ENCODE measurements at places on chromosomes 1 and 21. TPM values are rescaled to one million over a fixed set of nuclear protein-coding genes. Genes with fewer than 3 reads are reported as not detected.

DNA sequence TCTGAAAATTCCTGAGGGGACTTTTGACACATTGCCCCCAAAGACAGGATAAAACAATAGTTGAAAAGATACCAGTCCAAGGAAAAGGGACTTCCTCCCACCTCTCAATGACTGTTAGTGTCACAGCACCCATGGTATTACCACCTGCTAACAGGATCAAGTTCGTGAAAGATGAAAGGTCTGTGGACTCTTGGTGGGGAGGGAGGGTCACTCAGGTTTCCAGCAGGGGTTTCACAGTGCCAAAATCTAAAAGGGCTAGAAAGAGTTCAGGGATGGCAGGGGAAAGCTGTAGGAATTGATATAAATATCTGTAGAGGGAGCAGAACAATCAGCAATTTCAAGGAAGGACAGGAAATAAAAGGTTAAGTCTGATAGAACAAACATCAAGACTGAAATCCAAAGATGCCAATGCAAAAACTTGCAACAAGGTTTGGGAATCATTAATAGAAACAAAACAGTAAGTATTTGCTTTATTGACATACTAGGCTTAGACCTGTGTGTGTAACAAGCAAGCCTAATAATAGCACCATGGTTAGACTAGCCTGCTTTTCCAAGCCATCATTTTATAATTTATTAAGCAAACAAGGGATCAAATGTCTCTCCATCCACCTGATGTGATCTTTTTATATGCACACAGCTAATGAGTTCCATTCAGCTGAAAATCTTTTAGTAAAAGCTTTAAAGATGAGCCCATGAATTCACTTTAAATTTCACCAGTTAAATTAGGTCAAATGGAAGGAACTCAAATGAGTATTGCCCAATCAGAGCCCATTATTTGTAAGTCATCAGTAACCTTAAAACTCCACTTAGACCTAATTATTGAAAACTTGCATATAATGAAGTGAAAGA lies 3.7 kb downstream of the MCL1 start:
- no peak for DNase-seq
- peaks cover 59% of the 10 kb centered on the region for H3K4me1 ChIP-seq
- H3K4me3 ChIP-seq, result peak overlapping the region; percentile 91
- H3K36me3 ChIP-seq, result peaks cover 70% of the 10 kb centered on the region
- H3K27me3 ChIP-seq, result no peaks in the 10 kb centered on the region

GRCh38 chr1:48876330-48876785 lies 99.7 kb upstream of the BEND5 start:
- H3K27me3 ChIP-seq, result no peaks in the 10 kb centered on the region
- no peak for DNase-seq
- H3K36me3 ChIP-seq, result no peaks in the 10 kb centered on the region
- H3K4me1 ChIP-seq, result no peaks in the 10 kb centered on the region

The NUP210L gene
- total RNA-seq, result not detected

DNA sequence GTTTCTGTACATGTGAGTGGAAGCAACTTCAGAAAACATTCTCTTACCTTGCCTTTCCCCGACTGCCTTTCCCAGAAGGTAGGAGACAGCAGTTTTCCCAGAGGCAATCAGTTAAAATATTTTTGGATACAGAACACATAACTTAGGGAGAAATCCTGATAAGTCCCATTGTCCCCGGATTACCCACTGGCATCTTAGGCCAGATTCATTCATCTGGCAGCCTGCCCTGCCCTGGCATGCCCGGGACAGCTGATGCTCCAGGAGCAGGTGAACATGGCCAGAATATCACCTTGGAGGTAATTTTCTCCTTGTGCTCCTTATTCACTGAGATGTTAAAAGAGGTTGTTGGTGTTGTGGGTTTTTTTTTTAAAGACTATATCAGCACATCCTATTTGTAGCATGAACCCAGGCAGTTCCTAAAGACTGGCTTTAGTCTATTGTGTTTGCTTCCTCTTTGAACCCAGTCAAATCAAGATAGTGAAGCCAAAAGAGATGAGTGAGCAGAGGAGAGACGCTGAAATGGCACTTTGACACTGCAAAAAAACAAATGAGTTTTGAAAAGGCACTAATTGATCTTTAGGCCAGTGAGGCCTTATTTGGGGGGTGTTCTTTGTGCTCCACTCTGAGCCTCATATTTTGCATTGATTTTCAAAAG lies 139.6 kb downstream of the PLPP3 start:
- H3K36me3 ChIP-seq, result no peaks in the 10 kb centered on the region
- peaks cover 15% of the 10 kb centered on the region for H3K4me1 ChIP-seq
- H3K4me3 ChIP-seq, result no peak overlapping the region
- no peaks in the 10 kb centered on the region for H3K27me3 ChIP-seq

The TTLL7 gene
- total RNA-seq, result 8.6 TPM

The SYT6 gene
- not detected for total RNA-seq

GRCh38 chr1:26282401-26282918 lies 2.6 kb downstream of the SH3BGRL3 start:
- peaks cover 67% of the 10 kb centered on the region for H3K4me1 ChIP-seq
- no peak overlapping the region for H3K4me3 ChIP-seq
- H3K27ac ChIP-seq, result peak overlapping the region; percentile 70
- peaks cover 1% of the 10 kb centered on the region for H3K36me3 ChIP-seq

The S100A8 gene
- total RNA-seq, result not detected

DNA sequence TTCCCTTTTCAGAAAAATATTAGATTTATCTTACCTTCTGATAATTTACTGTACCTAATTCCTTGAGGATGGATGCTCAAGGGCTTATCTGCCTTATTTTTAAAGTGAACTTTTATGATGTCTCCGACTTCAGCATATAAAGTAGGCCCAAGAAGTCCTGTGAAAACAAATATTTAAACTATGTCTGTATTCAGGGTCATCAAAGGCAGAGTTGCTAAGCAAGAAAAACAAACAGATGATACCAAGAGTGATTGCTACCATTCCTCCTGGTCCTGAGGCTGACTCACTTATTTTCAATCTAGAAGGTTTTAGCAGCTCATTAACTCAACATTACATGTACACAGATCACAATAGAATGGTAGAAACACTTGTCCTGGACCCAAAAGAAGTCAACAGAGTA lies 14.1 kb downstream of the F5 start:
- H3K36me3 ChIP-seq, result no peaks in the 10 kb centered on the region
- H3K27ac ChIP-seq, result no peak overlapping the region
- H3K4me1 ChIP-seq, result peaks cover 5% of the 10 kb centered on the region
- DNase-seq, result no peak
- H3K27me3 ChIP-seq, result peaks cover 20% of the 10 kb centered on the region

DNA sequence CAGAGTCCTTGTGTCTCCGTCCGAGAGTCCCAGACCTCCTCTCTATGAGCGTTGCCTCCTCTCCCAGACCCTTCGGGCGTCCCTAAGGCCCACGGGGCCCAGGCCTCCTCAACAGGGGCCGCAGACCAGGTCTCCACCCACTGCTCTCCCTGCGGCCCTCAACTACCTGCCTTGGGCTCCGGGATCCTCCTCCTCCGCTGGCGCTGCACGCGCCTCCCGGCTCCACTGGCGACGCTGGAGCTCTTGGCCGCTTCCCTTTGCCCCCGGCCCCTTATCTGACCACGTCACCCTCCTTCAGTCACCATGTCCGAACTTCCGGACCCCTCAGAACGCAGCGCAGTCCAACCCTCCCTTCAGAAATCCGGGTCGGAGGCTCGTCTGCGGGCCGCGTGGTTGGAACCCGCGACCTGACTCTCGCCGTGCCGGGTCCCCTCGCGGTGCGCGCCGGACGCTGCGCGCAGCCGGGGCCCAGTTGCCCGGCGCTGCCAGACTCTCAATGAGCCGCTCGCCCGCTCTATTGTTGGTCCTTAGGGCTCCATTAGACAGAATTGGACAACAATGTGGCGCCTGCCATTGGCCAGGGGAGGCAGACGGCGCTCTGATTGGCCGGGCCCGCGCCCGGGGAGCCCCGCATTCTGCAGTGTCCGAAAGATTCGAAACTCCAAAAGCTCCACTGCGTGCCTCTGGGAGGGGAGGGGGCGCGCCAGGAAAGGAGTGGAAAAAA lies at the start of gene DMRTA2:
Gene DMRTA2 (minus strand): TSS at position 498 of the 724 bp plus-strand sequence. CDS start 1,907 bp downstream, outside the sequence.
- H3K27ac ChIP-seq, result peak within 1 kb of the TSS; percentile 10
- DNase-seq, result no peak
- H3K4me1 ChIP-seq, result peaks cover 61% of the 10 kb centered on the region

DNA sequence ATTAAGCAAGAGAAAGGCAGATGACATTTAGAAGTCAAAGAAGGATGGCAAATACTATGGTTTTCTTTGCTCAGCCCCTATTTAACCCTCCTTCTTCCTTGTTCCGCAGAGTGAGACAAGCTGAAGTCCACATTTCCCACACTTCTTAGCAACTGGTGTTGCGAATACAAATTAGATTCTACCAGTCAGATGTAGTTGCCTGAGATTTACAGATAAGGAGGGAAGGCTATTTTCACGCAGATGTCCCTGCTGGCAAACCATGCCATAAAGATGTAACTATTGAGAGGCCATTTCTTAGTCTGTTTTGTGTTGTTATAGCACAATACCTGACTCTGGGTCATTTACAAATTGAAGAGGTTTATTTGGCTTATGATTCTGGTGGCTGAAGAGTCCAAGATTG lies 84.3 kb downstream of the ZC3H11B start:
- H3K36me3 ChIP-seq, result no peaks in the 10 kb centered on the region
- H3K27ac ChIP-seq, result no peak overlapping the region
- H3K4me3 ChIP-seq, result no peak overlapping the region

DNA sequence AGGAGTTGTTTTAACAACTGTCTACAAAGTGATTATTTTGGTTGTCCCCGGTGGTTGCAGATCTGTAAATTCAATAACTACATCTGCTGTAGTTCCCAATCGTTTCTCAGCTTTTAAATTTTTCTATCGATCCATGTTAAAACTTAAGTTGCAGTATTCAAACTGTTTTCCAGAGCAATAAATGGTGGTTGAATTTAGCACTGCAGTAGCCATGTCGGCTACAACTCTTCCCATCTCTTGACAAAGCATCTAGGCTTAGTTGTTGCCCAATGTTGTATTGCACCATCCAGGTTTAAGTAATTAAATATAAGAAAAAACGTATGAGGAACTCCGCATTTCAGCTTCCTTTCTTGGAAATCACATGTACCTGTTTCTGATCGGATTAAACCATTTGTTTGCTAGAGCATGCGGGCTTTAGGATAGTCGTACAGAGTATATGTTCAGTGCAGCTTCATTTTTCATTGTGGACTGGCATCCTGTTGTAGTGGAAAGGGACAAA lies 996 bp downstream of the CNIH4 start:
- H3K4me1 ChIP-seq, result peaks cover 22% of the 10 kb centered on the region
- H3K27ac ChIP-seq, result peak overlapping the region; percentile 84
- no peak for DNase-seq

GRCh38 chr1:107047602-107048001 lies 8.9 kb upstream of the PRMT6 start:
- no peak overlapping the region for H3K4me3 ChIP-seq
- no peaks in the 10 kb centered on the region for H3K27me3 ChIP-seq

DNA sequence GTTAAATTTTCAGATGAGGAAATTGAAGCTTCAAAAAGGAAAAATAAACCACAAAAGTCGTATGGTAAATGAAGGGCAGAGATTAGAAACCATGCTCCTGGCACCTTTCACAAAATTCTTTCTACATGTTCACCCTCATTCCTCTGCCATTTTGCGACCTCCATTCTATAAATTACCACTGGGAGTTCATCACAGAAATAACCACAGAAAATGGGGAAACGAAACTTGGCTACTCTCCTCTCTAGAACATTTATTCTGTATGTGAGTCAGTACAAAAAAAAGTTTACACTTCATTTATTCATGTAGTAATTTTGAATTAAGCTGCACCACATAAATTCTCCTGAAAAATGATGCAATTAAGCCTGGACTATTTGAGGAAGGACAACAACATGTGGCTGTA lies 320.9 kb upstream of the C1orf87 start:
- peaks cover 15% of the 10 kb centered on the region for H3K27me3 ChIP-seq
- no peaks in the 10 kb centered on the region for H3K36me3 ChIP-seq
- DNase-seq, result no peak
- peaks cover 5% of the 10 kb centered on the region for H3K4me1 ChIP-seq
- H3K27ac ChIP-seq, result no peak overlapping the region
- no peak overlapping the region for H3K4me3 ChIP-seq

The SLAMF8 gene
- not detected for total RNA-seq

The C1orf35 gene
- total RNA-seq, result 13.0 TPM

DNA sequence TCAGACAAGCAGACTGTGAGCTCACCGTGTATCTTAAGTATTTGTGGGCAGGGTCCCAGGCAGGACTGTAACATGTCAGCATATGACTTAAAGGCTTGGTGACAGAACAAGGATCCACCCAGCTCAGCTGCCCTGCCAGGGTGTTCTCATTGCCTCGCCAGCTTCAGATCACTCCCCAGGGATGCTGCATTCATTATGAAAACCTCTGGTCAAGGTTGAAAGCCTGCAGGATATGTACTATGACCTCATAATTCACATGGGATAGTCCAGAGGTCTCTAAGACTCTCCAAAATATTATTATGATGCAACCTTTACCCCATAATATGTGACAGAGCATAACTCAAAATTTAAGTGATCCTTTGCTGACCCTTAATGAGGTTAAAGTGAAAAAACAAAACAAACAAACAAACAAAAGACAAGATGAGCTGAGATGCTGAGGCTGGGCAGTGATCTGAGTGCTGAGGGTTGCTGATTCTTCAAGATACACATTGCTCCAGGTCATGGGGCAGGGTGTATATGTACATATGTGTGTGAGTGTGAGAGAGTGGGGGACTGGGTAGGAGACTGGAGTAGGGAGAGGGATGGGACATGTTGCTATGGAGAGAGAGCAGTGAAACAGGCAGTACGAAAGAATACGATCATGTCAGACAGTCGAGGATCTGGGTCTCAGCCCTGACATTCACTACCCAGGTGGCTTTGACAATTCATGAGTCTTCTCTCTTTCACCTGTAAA lies 98.8 kb upstream of the DUSP10 start:
- H3K4me3 ChIP-seq, result no peak overlapping the region
- peaks cover 24% of the 10 kb centered on the region for H3K4me1 ChIP-seq
- H3K27me3 ChIP-seq, result no peaks in the 10 kb centered on the region
- H3K27ac ChIP-seq, result peak overlapping the region; percentile 62
- H3K36me3 ChIP-seq, result no peaks in the 10 kb centered on the region

The TCP10L gene
- 1.3 TPM for total RNA-seq

DNA sequence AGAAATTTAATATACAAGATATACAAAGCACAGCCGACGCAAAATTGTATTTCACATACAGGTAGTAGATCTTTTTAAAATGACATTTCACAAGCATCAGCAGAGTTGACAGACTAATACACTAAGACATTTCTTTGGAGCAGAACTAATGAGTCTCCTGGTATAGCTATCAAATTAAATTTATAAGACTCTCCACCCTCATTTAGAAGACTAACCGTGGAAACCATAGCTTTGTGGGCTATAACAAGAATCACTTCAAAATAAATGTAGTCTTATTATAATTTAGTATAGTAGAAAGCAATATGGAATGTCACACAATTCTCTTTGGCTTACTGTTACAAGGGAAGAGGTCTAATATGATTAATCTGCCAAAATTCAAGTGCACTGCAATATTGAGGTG lies 204.9 kb downstream of the VAV3 start:
- H3K4me3 ChIP-seq, result no peak overlapping the region
- peaks cover 17% of the 10 kb centered on the region for H3K27me3 ChIP-seq
- no peak overlapping the region for H3K27ac ChIP-seq
- DNase-seq, result no peak

- no peak overlapping the region for H3K4me3 ChIP-seq
- peaks cover 4% of the 10 kb centered on the region for H3K36me3 ChIP-seq
- H3K27me3 ChIP-seq, result no peaks in the 10 kb centered on the region
- DNase-seq, result no peak
Measured at GRCh38 chr1:114485286-114485685, 25.7 kb downstream of the TRIM33 start.

Measured in osteocyte (in vitro differentiated cells).